MG63 (cell line): ENCODE measurements at places on chromosomes 3 and 15. TPM values are rescaled to one million over a fixed set of nuclear protein-coding genes. Genes with fewer than 3 reads are reported as not detected.

- DNase-seq, result no peak
Observed at GRCh38 chr3:145739926-145740325, 421.1 kb downstream of the PLOD2 start.

GRCh38 chr15:83644439-83644838, 9.5 kb upstream of the ADAMTSL3 start:
- DNase-seq, result no peak

DNA sequence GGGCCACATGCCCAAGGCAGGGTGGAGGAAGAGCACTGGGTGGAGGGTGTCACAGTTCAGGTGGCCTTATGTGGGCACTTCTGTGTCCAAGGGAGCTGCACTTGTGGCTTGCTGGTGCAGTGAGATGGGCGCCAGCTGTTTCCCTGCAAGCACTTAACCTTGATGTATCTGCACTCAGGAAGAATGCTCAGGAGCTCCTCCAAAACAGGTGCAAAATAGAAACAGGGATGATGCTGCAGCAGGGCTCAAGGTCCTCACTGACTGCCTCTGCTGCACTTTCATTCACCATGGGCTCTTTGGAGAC, 151.3 kb downstream of the CADPS start:
- DNase-seq, result no peak

DNA sequence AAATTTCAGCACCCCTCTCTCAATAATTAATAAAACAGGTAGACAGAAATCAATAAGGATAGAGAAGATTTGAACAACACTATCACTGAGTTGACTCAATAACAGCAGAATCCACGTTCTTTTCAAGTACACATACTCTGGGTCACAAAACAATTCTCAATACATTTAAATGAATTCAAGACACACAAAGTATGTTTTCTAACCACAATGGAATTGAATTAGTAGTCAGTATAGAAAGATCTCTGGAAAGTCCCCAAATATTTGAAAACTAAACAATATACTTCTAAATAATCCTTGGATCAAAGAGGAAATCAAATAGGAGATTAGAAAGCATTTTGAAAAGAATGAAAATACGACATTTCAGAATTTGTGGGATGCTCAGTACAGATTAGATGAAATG, 40.0 kb downstream of the TKT start:
- DNase-seq, result no peak

GABRR3 gene
- total RNA-seq, result not detected in 2 replicates

- DNase-seq, result no peak
Observed at GRCh38 chr3:154334973-154335420, 10.7 kb upstream of the DHX36 start.

DNA sequence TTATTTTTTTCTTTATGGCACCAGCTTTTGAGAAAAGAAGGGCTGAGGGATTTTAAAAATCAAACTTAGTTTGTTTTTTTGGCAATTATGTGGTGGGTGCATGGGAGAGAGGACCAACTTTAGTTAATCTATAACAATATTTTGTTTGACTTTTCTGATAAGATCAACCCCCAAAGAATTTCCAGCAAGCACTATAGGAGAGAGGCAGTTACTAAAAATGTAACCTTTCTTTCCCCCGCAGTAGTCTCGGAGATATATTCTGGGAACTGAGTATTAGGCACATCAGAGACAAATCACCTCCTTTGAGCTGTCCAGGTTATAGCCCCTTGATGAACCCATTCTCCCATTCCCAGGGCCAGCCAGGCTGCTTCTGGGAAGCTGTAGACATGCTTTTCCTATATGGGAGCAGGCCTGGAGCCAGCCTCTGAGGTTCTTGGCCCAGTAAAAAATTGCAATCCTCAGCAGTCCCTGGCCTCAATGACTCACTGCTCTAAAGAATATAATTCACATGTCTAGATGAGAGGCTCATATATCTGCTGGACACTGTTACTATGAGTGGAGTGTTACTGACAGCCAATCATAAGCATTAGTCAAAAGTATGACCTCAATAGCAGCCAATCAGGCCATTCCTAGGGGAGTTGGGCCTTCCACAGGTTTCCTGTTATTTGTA, 138.3 kb upstream of the AGBL1 start:
- peak; percentile 65 for DNase-seq

FANCD2OS gene
- total RNA-seq, result not detected in 2 replicates

DNA sequence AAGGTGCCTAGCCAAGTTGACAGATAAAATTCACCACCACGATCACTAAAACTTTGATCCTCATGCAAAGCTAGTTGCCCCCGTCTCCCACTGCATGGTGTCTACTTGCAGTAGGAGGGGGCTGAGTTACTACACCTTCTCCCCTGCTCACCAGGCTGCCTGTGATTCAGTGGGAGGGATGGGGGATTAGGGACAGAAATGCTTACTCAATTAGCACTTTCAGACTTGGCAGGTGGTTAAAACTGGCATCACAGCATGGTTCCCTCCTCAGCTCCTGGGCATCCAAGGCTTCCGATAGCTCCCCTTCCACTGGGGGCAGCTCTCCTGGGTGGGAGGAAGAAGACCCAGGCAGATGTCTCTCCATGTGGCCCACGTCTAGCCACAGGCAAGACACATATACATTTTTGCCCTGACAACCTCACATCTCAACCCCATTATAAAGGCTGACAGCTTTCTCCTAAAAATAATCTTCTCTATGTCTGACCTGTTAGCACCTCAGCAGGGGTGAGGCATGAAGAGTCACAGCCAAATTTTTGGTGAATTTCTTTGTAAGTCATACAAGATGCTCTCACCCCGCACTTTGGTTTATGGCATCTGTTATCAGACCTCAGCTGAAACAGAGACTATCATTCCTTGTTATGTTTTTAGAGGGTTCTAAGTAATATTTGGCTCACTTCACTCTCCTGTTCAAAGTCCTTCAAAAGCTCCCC, 369.0 kb downstream of the SV2B start:
- no peak for DNase-seq

GRCh38 chr3:7982126-7982525, 519.5 kb upstream of the LMCD1 start:
- DNase-seq, result no peak
